ENCODE measurements at places on chromosomes 5 and 9.

DNA sequence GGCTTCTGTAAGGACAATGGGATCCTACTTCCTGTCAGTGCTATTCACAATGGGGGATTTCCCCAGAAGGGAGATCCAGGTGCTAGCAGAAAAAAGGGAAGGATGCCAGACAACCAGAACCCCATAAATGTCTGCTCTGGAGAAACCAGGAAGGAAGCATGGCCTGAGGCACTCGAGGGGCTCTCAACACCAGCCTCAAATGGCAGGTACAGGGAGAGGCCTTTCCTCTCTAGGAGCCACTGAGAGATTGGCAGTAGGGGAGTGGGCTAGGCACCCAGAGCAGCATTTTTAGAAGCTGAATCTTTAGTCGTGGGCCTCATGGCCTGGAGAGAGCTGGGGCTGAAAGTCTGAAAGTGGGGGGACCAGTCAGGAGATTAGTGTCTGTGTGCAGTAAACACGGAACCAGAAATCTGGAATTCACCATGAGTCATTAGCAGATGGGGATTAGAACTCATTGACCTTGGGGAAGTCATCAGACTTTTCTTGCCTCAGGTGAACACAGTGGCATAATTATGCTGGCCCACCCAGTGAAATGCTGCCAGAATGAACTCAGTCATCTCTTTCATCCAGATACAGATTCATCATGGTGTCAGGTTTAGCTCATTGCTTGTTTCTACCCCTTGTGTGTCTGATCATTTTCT is 28.3 kb downstream of the ARHGEF28 start:
- peak; percentile 43 for DNase-seq
- H3K27me3 ChIP-seq, result no peaks in the 10 kb centered on the region
- H3K27ac ChIP-seq, result peak overlapping the region; percentile 50
- H3K36me3 ChIP-seq, result no peaks in the 10 kb centered on the region

GRCh38 chr5:142141463-142141862 is 32.9 kb downstream of the NDFIP1 start:
- H3K27me3 ChIP-seq, result no peaks in the 10 kb centered on the region
- H3K4me1 ChIP-seq, result no peaks in the 10 kb centered on the region
- DNase-seq, result peak; percentile 7
- peaks cover 12% of the 10 kb centered on the region for H3K36me3 ChIP-seq
- no peak overlapping the region for H3K27ac ChIP-seq

DNA sequence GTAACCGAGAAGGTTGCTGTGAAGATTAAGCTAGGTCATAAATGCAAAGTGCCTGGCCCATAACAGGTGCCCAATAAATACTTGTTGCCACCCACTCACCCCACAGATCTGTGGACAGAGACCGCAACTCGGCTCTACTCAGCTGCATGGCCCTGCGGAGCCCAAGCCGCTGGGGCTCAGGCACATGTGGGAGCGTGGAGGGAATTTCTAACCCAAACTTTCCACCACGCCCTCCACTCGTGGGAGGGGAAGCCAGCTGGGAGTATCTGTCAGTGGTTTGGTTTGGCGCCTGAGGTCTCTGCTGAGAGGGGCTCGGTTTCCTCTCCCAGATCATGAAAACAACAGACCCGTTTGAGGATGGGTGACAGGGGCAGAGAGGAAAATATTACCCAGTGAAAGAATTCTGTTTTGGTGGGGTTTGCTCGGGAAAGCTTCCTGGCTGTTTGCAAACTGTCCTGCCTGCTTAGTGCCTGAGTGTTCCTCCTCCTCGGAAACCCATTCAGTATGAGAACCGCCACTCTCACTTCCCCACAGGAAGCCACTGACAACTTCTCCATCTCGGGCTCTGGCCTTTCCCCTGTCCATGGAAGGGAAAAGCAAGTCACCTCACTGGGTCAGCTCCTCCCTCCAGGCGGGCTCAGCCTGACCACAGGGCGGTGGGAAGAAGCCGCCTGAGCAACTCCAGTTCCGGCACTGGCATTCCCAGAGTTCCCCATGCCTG is 60.1 kb downstream of the RGS3 start:
- H3K27me3 ChIP-seq, result no peaks in the 10 kb centered on the region
- no peak for DNase-seq
- no peak overlapping the region for H3K27ac ChIP-seq
- no peaks in the 10 kb centered on the region for H3K36me3 ChIP-seq
- peaks cover 10% of the 10 kb centered on the region for H3K4me1 ChIP-seq
- H3K4me3 ChIP-seq, result no peak overlapping the region

DNA sequence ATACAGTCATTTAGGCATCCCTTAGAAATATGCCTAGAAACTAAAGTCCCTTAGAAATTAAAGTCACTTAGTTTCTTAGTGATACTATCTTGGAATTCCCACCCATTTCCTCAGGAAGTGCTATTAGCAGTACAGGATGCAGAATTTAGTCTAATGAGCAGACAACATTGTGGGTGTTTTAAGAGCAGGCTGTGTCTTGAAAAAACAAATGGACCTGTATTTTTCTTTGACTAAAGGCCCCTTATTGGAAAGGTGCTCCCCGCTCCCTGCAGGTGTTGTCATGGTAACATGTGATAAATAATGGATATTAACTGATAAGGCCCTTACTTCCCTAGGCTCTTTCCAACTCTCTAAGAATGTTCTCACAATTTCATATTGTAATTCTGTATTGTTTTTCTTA is 38.8 kb upstream of the STARD4 start:
- H3K27me3 ChIP-seq, result no peaks in the 10 kb centered on the region
- H3K4me1 ChIP-seq, result peaks cover 21% of the 10 kb centered on the region
- H3K4me3 ChIP-seq, result no peak overlapping the region
- no peaks in the 10 kb centered on the region for H3K36me3 ChIP-seq
- no peak for DNase-seq

- H3K4me3 ChIP-seq, result no peak overlapping the region
- H3K27ac ChIP-seq, result no peak overlapping the region
- H3K36me3 ChIP-seq, result no peaks in the 10 kb centered on the region
- no peaks in the 10 kb centered on the region for H3K4me1 ChIP-seq
- no peak for DNase-seq
- H3K27me3 ChIP-seq, result no peaks in the 10 kb centered on the region
Measured at GRCh38 chr9:121750715-121751623, 99.5 kb downstream of the DAB2IP start.

DNA sequence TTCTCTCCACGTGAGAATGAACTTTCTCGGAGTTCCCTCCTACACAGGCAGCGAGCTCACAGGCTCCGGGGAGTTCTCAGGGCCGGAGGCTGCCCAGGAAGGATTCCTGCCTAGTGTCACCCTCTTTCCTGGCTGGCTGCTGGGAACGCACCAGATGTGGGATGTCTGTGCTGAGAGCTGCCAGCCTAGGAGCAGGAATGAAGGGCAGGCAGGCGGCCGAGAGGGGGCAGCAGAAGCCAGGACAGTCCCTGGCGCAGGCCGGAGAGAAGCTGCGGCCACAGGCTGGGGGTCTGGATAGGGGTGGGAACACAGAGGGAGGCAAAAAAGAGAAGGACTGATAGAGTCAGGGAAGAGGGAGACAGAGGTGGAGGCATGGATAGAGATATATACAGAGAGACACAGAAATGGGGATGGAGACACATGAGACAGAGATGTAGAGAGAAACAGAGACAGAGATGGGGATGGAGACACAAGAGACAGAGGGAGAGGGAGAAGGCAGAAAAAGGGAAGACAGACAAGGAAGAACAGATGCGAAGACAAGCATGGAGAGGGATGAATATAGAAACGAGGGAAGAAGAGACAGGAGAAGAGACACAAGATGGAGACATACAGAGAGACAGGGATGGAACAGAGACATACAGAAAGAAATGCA is 25.3 kb upstream of the ENHO start:
- no peak overlapping the region for H3K27ac ChIP-seq
- no peak for DNase-seq

- DNase-seq, result no peak
- H3K36me3 ChIP-seq, result peaks cover 1% of the 10 kb centered on the region
- H3K4me1 ChIP-seq, result no peaks in the 10 kb centered on the region
Measured at GRCh38 chr5:131463656-131464055, 171.4 kb downstream of the RAPGEF6 start.

DNA sequence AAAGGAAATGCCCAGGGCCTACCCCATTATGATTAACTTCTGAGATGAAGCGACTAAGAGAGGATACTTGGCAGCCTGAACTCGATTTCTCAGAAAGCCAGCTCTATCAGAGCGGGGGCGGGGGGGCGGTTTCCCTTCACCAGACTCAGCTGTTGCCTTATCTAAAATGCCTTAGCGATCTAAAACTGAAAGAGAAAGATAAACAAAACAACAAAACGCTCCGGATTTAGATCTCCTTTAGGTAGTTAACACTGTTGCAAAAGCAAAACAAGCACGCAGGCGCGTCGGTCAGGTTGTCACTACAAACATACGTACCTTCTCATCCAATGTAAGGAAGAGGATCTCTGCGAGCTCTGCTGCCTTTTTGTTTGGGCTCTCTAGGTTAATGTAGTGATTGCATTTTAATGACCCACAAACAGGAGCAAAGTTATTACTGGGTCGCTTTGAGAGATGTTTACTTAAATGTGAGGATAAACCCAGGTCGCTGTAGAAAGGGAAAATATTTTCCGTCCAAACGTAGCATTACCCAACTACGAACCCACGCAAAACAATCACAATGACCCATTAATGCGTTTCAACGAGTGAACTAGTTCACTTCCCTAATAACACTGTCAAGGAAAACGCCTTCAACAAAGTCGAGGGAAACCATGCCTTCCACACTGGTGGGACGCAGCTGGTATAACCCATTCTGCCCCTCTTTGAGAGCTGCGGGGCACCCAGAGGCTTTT is 982 bp downstream of the EPB41L4A start:
- H3K4me3 ChIP-seq, result peak overlapping the region; percentile 52
- peaks cover 13% of the 10 kb centered on the region for H3K4me1 ChIP-seq
- H3K27me3 ChIP-seq, result peaks cover 93% of the 10 kb centered on the region
- H3K36me3 ChIP-seq, result no peaks in the 10 kb centered on the region
- peak; percentile 9 for DNase-seq

DNA sequence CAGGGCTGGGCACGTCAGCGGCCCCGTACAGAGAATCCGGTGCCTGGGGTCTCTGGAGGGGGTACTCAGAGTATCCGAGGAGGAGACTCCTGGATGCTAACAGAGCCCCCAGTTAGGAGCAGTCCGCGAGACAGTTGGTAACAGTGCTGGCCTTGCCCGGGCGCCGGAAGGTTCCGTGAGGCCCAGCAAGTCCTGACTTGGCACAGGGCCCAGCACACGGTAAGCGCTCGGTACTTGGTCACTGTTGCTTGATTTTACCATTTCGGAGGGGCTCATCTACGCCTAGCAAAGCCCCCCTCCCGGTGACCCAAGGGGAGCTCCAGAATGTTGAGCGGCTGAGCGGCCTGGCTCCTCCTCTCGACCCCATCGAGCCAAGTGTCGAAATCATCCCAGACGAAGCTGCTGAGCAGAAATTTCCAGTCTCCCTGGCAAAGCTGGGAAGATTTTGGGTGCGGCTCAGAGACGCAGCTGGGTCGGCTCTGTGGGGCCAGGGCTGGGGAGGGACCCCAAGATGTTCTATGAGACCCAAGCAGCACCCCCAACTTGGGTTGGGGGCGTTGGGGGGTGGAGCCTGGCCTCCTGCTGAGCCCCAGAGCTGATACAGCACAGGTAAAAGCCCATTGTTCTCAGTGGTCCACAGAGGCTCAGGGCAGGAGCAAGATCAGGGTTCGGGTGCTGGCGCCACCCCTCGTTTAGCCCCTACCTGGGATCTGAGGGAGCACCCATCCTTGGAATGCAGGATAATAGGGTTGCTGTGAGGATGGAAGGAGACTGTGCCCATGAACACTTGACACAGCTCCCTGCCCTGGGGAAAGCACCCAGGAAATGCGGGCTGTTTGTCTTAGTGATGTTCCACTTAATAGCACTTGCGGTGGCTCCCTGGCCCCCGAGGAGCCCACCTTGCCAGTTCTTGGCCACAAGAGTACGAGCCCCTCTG is 137.2 kb downstream of the C9orf50 start:
- no peaks in the 10 kb centered on the region for H3K27me3 ChIP-seq
- H3K4me1 ChIP-seq, result peaks cover 42% of the 10 kb centered on the region
- H3K4me3 ChIP-seq, result peak overlapping the region; percentile 55
- no peaks in the 10 kb centered on the region for H3K36me3 ChIP-seq
- DNase-seq, result peak; percentile 72
- H3K27ac ChIP-seq, result peak overlapping the region; percentile 98

DNA sequence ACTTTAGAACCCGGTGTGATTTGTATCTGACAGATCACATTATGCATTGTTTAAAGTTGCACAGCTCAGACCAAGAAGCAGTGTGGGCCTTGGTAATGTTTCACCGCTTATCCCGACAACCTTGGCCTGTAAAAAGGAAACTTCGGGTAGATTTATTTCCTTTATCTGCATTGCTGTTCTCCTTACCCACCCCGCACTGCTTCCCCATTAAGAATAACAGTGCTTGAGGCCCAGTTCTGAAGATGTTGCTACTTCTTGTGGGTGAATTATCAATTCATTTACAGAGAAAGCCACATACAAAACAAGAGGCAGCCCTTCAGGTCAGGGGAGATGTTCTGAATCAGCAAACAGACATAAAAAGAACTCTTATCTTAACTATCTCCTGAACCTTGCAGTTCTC is 8.4 kb downstream of the SMARCA2 start:
- no peaks in the 10 kb centered on the region for H3K36me3 ChIP-seq
- no peaks in the 10 kb centered on the region for H3K27me3 ChIP-seq
- no peak overlapping the region for H3K4me3 ChIP-seq
- no peak overlapping the region for H3K27ac ChIP-seq
- DNase-seq, result no peak

- no peaks in the 10 kb centered on the region for H3K4me1 ChIP-seq
- no peak overlapping the region for H3K27ac ChIP-seq
- no peak overlapping the region for H3K4me3 ChIP-seq
- H3K27me3 ChIP-seq, result no peaks in the 10 kb centered on the region
- no peak for DNase-seq
Measured at GRCh38 chr9:110224583-110224982, 16.6 kb upstream of the C9orf152 start.

- peaks cover 9% of the 10 kb centered on the region for H3K36me3 ChIP-seq
- H3K4me1 ChIP-seq, result peaks cover 47% of the 10 kb centered on the region
- H3K27me3 ChIP-seq, result no peaks in the 10 kb centered on the region
- peak overlapping the region; percentile 90 for H3K27ac ChIP-seq
- DNase-seq, result peak; percentile 73
Measured at GRCh38 chr5:140253985-140254384, 48.9 kb downstream of the PFDN1 start.

DNA sequence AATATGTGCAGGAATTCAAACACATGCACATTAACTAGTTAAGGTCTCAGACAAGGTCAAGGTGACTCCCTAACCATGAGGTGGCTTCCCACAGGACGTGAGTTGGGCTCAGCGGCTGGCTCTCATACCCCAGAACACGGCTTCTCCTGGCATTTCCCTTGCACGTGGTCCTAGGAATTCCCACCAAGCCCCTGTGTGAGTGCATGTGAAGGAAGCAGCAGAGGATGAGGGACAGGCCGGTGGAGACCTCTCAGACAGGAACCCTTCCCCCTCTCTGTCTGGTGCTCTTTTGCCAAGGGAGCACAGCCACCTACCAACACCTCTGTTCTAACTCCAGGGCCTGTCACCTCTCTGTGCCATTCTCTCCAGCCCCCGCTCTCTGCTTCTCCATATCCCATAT is 271.0 kb downstream of the FSTL4 start:
- no peak overlapping the region for H3K27ac ChIP-seq
- H3K27me3 ChIP-seq, result no peaks in the 10 kb centered on the region
- H3K4me1 ChIP-seq, result no peaks in the 10 kb centered on the region
- DNase-seq, result no peak

All from PC-3 (cell line).